Stimulated activated CD4-positive, alpha-beta T cell treated with anti-CD3 and anti-CD28 coated beads, Interleukin-12 subunit alpha, Interleukin-12 subunit beta, amount 100 ng/mL, for 48 hours (primary cell): ENCODE measurements at places on chromosomes 12 and 14.

DNA sequence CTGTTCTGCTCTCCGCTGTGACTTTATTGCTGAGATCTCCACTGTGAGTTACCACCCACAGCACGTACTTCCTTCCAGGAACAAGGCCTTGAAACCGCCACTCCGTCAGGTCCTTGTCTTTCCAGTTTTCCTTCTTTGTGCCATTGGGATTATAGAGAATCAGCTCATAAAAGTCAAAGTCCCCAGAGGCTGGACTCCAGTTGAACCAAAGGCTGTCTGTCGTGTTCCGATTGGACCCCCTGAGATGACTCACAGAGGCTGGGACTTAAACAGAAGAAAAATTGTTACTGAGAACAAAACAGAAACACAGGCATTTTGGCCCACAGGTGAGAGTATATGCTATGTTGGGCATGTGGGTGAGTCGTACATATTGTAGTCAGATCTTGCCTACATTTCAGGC lies 76.6 kb downstream of the PTPRB start:
- DNase-seq, result no peak

DNA sequence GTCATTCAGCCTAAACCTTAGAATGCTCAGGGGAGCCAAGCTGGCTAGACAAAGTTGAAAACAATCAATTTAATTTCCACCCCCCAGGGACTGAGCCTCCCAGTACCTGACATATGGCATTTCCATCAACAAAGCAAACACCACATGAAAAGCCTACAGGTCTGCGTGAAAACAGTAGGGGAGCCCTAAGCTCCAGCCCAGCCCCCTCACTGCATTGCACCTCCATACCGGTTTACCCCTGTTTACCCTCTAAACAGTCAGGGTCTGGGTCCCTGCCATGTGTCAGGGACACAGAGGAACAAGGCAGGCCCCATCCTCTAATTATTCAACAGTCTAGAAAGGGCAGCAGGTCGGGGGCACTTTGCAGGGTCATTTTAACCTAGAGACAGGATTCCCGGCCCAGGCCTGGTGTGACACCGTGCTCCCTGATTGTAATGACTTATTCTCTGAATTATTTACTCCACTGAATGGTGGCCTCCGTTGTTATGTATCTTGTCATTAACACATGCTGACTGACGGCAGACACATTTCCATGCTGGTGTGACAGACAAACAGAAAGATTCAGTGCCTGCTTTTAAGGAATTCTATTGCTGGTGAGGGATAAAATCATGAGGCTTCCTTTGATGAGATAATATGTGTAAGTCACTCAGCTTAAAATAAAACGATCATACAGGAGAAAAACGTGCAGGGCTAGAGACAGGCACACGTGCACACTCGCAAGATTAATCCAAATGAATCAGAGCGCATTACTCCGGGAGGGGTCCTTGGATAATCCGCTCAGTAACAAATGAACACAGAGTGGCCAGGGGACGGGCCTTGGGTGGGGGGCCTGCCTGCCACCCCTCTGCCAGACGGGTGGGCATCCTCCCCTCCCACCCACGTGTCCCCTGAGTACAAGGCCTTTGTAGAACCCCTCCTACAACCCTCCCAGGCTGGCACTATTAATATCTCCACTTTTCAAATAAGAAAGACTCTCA lies 23.2 kb downstream of the CCDC88C start:
- DNase-seq, result no peak

DNA sequence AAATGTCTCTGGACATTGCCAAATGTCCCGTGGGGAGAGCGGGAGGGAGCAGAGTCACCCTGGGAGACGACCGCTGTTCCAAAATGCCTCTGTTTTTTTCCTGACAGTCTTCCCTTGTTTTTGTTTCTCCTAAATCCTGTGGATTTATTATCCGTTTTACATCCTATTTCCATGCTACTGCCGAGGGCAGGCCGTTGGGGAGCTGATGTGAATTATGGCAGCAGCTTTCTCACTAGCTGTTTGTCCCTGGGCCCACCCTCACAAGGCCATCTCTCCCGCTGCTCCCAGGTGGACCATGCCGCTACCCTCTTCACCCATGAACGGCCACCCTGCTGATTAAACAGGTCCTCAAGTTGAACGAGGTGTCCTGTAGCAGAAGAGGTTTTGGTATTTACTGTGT lies 55.2 kb downstream of the FBXL14 start:
- no peak for DNase-seq

GRCh38 chr14:101821528-101821927 lies 60.0 kb downstream of the PPP2R5C start:
- no peak for DNase-seq

DNA sequence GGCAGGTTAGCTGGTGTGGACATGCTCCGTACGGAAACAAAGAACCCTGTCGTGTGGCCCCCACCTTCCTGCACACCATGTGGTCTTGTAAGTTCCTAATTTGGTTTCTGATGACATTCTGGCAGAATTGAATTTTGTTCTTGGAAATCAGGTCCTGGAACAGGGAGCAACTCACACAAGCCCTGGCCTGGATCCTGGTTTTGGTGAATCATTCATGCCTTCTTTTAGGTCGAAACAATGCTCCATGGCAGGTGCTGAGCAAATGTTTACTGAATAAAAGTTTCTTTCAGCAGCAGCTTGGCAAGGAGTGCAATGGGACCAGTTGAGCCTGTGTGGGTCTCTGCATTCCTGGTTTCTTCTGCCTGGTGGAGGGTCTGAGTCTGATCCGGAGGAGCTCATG lies 978.4 kb downstream of the BCL11B start:
- DNase-seq, result no peak

GRCh38 chr14:92939699-92940098 lies 16.7 kb downstream of the CHGA start:
- no peak for DNase-seq
